ENCODE measurements at places on chromosomes 16 and 17.

DNA sequence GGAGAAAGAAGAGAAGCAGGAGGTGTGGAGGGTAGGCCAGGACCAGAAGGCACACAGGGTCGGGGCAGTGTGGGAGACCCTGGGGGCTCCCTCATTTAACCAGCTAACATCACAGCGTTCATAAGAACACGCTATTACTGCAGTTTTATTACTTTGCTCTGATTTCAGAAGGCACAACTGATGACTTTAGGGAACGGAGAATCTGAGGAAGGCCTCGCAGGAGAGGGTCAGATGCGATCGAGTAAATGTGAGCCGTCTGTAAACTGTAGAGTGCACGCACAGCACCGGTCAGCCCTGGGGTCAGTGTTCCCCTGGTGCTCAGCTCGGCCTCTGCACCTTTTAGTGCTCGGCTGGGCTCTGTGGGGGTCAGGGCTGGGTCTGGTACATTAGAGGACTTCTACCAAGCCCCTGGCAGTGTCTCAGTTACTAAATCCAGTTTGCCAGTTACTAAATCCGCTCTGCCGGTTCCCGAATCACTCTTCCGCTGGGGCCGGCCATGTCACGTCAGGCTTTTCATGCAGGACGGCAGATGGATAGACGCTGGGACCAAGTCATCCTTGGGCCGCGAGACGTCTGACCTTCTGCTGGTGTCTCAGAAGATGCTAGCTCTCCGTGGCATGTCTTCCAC is 325.9 kb downstream of the SEC14L1 start:
- no peak for DNase-seq

- DNase-seq, result no peak
Measured at GRCh38 chr17:60224064-60224463, 74.3 kb downstream of the CA4 start.

- DNase-seq, result no peak
Measured at GRCh38 chr16:51327001-51327400, 175.9 kb upstream of the SALL1 start.

- DNase-seq, result no peak
Measured at GRCh38 chr17:10121971-10122707, 76.3 kb downstream of the GAS7 start.

DNA sequence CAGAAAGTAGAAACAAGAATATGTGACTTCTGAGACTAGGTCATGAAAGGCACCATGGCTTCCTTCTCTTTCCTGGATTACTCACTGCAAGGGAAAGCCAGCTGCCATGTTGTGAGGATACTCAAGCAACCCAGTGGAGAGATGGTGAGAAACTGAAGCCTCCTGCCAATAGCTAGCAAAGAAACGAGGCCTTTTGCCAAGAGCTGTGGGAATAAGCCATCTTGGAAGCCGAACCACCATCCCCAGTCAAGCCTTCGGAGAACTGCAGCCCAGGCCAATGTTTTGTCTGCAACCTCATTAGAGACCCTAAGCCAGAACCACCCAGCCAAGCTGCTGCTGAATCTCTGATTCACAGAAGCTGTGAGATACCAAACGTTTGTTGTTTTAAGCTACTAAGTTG is 104.7 kb upstream of the CRHR1 start:
- DNase-seq, result no peak

GRCh38 chr16:53053967-53054669 is 673 bp upstream of the CHD9 start:
- DNase-seq, result no peak

DNA sequence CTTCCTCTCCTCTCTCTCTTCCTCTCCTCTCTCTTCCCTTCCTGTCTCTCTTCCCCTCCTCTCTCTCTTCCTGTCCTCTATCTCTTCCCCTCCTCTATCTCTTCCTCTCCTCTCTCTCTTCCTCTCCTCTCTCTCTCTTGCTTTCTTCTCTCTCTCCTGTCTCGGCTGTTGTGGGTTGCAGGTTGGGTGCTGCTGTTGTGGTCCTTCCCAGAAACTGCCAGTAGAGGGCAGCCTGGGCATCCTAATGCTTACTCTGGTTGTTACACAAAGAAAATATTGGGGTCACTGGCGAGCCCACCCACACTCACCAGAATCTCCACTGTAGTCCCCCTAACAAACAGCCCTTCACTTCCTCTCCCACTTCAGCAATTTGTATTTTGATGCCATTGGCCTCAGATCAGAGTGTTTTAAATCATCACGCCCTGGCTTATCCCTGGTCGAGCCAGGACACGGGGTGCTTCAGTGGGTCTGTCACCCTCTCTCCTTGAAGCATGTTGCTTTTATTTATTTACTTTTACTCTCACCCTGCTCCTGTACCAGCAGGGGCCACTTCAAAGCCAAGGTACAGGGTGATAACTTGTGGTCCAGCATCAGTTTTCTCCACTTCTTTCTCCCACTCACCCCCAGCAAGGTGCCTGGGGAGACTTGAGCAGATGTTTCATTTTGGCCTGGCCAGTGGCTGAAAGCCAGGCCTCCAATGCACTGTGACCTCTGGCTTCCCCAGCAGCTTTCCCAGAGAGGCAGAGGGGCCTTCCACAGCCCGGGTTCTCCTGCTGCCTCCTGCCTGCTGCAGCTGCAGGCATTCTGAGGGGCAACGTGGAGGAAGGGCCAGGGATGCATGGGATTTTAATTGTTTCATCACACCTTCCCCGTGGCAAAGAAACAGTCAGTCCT is 4.7 kb upstream of the MMP15 start:
- peak; percentile 53 for DNase-seq

GRCh38 chr16:10067406-10067805 is 114.8 kb downstream of the GRIN2A start:
- DNase-seq, result no peak

- DNase-seq, result peak; percentile 76
Measured at GRCh38 chr16:12685806-12686205, 117.9 kb downstream of the CPPED1 start.

DNA sequence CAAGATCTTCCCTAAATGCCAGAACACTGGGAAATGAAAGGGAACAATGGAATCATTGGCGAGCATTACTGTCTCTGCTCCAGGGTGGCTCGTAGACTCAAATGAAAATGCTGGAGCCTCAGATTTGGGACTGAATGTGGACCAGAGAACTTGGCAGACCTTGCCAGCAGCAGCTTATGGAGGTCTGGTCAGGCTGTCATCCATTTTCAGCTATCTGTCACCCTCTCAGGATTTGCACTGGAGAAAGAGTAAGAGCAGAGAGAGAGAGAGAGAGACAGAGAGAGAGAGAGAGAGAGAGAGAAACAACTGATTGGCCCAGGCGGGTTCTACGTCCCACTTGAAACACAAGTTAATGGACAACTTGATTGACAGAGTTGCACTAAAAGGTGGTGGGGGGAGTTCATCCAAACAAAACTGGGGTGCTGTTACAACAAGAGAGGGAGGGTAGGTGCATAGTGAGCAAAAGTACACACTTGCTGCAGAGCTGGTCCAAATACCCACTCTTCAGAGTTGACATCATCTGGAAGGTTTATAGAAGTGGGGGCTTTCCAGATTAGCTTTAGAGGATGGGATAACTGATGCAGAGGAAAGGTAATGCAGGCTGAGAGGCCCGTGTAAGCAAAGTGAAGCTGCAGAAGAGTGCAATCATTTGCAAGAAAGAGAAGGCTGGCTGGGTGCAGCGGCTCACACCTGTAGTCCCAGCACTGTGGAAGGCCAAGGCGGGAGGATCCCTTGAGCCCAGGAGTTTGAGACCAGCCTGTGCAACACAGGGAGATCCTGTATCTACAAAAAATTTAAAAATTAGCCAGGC is 16.5 kb upstream of the NSMCE1 start:
- DNase-seq, result no peak

- DNase-seq, result no peak
Measured at GRCh38 chr16:55502801-55503366, 6.0 kb upstream of the LPCAT2 start.

GRCh38 chr16:74503412-74503811 is 82.1 kb upstream of the CLEC18B start:
- DNase-seq, result no peak

GRCh38 chr16:30553393-30553899 is 4.7 kb downstream of the ZNF764 start:
- DNase-seq, result no peak

- no peak for DNase-seq
Measured at GRCh38 chr17:65902155-65902554, 289.8 kb downstream of the CEP112 start.

- no peak for DNase-seq
Measured at GRCh38 chr16:84119368-84119767, 2.6 kb upstream of the MBTPS1 start.

DNA sequence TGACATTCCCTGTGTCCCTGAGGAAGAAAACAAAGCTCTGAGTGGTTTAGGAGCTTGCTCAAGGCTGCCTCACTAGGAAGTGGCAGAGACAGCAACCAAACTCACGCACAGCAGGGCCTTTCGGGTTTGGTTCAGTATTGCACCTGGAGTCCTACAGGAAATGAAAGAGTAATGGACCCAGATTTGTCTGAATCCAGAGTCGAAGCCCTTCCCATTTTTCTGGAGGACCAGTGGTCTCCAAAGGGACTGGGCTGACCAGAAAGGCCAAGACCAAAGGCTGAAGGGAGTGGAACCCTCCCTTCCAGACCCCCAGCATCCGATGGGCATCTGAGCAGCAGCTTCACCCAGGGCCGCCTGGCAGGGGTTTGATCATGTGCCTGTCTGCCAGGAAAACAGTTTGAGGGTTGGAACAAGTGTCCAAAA is 85.5 kb upstream of the RPL38 start:
- DNase-seq, result no peak

- no peak for DNase-seq
Measured at GRCh38 chr17:19702217-19702641, 14.2 kb downstream of the SLC47A2 start.

DNA sequence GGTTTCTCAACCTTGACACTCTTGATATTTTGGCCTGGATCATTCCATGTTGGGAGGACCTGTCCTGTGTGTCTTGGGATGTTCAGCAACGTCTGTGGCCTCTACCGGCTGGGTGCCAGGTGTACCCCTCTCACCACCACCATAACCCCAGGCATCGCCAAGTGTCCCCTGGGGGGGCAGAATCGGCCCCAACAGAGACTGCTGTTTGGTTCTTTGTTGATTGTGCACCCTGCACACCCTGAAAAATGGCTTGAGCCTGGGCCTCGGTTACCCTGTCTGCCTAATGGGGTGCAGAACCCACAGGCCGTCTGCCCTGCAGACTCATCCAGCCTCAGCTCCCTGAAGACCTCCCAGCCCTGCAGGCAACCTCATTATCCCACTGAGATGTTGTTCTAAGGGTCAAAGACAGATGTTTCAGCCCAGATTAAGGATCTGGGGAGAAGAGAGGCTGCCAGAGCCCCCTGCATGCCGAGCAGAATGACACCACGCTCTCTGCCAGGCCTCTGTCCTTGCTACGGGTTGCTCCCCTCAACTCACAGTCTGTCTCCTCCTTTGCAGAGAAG is 9.2 kb downstream of the CACNG1 start:
- DNase-seq, result no peak

GRCh38 chr16:53537626-53538025 is 34.6 kb upstream of the AKTIP start:
- no peak for DNase-seq

DNA sequence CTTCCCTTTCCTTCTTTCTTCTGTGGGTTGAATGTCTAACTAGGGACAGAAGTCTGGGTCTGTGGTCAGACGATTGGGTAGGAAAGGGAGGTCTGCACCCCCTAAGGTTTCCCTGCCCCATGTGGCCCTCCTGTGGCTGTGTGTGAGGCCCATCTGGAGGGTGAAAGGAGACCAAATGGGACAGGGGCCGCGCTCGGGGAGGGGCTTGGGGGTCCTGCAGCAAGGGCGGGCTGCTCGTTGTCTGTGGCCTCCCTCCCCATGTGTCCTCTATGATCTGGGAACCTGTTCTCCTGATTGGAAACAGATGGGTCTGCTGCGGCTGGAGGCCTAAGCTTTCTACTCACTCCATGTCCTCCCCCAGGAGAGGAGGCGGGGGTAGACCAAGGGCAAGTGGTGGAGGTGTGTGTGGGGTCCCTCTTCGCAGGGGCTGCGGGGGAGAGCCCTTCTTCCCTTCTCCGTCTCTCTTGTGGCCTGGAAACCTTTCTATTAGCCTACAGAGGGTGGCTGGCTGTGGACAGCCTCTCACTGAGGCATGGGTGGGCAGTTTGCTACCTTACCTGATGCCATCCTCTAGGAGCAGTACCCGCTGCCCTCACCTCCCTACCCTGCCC is 18.6 kb downstream of the IGFBP4 start:
- no peak for DNase-seq

DNA sequence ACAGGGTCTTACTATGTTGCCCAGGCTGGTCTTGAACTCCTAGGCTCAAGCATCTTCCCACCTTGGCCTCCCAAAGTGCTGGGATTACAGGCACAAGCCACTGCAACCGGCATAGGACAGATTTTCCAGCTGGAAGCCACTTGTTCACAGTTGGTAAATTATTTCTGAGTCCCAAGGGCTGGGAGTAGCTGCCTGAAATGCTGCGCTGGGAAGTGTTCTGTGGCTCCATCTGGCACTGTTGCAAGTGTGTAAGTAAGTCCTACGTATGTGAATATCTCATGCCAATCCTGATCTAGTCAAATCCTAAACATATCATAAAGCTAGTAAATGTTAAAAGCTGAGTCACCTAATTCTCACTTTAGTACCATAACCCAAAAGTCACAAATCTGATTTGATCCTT is 48.1 kb downstream of the YWHAE start:
- no peak for DNase-seq

- no peak for DNase-seq
Measured at GRCh38 chr17:2799653-2800052, 3.4 kb downstream of the RAP1GAP2 start.

DNA sequence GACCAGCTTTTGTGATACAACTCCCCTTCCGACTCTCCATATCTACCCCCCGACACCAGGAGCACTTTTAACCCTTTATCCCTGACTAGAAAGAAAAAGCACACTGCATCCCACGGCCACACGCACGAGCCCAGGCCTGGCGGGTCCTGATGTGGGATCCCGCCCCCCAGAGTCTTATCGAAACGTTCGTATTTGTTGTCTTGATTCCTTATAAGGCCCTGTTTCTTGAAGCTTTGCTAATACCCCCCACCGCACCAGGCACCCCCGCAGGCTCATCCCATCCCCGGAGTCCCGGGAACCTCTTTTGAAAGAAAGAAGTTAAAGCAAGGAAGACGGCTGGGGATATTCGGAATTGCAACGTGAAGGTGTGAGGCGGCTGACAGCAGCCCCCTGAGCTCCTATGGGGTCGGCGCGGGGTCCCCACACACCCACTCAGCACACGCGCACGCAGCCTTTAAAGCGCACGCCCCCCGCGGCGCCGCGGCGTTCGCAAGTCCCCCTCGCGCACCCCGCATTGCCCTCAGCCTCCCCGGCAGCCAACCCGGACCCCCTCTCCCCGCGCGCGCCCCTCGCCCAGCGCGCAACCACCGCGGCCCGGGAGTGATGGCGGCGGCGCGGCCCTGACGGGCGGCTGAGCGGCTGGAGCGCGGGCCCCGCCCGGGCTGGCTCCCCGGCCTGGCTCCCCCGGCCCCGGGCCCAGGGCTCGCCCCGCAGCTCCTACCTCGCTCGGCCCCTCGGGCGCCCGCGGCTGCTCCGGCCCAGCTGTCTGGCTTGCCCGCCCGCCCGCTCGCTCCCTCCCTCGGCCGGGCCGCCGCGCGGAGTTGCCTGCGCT is 448 bp downstream of the STAT5B start:
- no peak for DNase-seq
